ENCODE measurements at places on chromosomes 4 and X.

DNA sequence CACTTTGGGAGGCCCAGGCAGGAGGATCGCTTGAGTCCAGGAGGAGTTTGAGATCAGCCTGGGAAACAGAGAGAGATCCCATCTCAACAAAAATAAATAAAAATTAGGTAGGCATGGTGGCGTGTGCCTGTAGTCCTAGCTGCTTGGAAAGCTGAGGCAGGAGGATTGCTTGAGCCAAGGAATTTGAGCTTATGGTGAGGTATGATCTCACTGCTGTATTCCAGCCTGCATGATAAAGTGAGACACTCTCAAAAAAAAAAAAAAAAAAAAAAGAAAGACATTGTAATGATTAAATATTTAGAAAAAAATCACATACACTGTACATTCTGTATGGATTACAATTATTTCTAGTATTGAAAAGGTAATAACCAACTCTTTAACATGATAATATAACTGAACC, 87.1 kb downstream of the SLIT2 start:
- DNase-seq, result no peak

DNA sequence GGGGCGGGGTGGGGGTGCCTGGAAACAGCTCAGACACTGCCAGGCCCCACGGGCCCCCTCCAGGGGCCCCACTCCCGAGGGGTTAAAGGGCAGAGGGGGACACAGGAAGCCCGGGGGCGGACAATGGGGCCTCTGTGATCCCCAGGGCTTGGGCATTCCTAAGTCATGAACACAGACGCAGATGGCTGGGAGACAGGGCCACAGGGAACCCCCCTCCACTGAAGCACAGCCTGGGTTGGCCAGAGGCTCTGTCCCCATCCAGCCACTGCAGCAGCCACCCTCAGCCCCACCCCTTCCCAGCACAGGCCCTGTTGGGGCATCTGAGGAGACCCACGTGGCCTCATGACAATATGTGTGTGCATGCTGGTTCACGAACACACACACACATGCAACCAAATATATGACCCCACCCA, 3.9 kb downstream of the L1CAM start:
- DNase-seq, result no peak

- DNase-seq, result no peak
Observed at GRCh38 chr4:70670332-70671014, 4.2 kb upstream of the JCHAIN start.

DNA sequence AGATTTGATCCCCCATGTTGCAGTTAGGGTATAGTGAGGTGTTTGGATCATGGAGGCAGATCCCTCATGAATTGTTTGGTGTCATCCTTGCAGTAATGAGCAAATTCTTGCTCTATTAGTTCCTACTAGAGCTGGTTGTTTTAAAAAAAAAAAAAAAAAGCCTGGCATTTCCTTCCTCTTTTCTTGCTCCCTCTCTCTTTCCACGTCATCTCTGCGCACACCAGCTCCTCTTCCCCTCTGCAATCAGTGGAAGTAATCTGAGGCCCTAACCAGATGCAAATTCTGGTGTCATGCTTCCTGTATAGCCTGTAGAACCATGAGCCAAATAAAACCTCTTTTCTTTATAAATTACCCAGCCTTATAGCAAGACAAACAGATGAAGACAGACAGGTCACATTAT, 24.5 kb downstream of the WDR17 start:
- no peak for DNase-seq

GRCh38 chrX:107565015-107565414, 63.3 kb upstream of the PRPS1 start:
- no peak for DNase-seq

DNA sequence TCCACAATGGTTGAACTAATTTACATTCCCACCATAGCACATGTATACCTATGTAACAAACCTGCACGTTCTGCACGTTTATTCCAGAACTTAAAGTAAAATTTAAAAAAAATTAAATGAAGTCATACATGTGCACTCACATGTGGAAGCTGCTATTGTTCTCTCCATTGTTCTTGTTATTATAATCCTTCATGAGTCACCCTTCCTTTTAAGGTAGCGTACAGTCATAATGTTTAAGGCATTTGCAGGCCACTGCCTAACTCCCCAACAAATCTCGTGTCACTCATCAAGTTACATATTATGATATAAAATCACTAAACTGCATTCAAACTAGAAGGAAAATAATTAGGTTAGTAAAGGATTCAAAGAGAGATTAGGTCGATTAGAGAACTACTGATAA, 63.6 kb downstream of the SLC7A11 start:
- peak; percentile 43 for DNase-seq

- DNase-seq, result no peak
Observed at GRCh38 chr4:9942921-9943600, 78.2 kb downstream of the SLC2A9 start.

- DNase-seq, result no peak
Observed at GRCh38 chrX:10819973-10820372, 199.6 kb upstream of the MID1 start.

- no peak for DNase-seq
Observed at GRCh38 chrX:99242001-99242400, 1168.1 kb downstream of the PCDH19 start.

DNA sequence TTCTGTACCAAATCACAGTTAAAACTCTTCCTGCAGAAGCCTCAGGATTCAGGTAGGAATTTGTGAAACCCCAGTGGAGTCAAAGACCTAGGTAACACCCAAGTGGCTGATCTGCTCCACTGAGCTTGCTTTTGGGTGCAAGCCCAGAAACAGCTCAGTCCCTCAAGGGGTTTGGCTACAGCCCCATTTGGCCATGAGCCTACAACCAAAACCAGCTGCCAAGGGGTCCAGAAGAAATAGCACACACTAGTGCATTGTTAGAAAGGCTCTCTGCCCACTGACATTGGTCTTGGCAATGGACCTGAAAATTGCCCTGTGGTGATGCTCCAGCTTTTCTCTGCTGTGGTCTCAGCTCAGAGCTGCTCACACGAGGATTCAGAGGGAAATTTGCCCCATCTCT, 577.4 kb upstream of the INTU start:
- no peak for DNase-seq

DNA sequence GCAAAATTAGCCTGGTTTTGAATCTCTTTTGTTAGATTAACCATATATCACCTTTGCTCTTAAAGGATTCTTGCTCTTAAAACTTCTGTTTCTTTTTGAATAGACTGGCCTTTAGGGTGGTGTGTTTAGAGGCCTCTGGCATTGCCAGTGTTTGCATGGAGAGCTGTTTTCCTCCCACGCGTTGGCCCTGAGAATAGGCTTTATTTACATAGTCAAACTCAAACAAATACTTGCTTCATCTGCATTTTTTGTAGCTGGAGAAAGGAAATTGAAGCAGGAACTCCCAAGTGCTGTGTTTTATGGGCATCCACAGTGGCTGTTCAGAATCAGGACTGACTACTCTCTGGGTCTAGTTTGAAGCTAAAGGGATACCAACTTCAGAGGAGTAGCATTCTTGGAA, 2.7 kb downstream of the SHROOM2 start:
- no peak for DNase-seq
